SHP77 treated with DMSO at 0.1 percent for 48 hours (cell line): ENCODE measurements at places on chromosomes 12 and 14.

DNA sequence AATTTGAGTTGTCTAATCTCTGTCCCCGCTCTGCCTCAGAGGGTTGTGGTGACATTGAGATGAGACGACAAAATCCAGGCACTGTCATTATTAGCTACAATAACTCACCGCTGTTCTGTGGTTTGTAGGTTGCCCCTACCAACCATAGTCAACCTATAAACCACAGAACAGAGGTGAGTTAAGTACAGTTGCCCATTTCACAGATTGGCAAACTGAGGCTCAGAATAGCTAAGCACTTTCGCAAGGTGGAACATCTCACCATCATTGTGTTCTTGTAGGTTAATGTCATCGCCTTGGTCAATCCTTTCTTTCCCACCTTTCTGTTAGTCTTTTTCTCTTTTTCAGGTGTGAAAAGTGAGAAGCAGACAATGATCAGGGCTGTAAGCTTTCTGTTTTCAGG lies 63.4 kb upstream of the LHX5 start:
- no peak for DNase-seq

DNA sequence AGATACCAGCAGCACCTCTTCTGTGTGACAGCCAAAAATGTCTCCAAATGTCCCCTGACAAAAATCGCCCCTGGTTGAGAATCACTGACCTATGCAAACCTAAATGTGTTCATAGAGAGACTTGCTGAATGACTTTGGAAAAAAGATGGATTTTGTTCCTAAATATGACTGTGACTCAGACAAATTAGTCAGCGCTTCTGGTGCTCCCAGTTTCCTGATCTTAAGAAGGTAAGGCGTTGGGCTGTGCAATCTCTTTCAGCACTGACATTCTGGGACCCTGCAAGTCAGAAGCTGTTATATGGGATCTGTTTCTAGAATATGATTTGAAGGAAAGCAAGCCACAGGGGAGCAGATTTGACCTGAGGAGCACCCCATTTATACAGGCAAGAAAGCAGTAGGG lies 90.6 kb upstream of the PWP1 start:
- DNase-seq: no peak

DNA sequence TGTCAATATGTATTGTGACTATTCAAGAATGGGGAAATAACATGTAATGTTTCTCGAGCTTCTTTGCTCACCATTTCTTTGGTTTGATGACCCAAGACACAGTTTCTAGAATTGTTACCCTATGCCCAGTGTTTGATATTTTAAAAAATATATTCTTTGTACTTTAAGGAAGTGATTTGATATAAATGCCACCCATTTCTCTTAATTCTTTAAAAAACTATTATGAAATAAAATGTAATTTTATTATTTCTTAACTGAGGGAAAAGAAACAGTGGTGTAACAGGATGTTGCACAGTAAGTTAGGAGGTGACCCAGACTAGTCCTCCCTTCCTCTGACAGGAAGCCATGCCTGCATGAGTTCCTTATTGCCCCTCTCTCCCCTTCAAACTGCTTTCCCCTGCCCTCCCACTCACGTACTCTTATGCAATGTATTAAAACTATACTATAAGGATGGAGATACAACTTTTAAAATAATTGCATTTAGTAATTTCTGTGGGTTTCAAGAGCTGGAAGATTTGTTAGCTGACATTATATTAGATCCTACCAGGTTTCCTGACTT lies 279.4 kb downstream of the TMTC2 start:
- DNase-seq: no peak

DNA sequence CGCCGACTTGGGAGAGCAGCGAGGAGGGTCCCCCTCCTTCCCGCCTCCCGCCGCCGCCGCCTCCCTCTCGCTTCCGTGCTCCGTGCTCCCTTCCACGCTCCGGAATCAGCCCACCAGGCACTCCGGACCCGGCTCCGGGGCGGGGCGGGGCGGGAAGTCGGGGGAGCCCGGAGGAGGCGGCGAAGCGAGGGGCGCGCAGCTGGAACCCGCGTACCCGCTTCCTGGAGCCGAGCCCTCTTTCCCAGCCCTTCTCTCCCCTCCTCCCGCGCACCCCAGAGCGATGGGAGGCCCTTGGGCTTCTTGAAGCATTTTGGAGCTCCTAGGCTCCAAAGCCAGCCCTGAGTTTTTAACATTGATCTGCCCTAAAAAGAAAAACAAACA lies at the start of gene SYNDIG1L:
Gene SYNDIG1L, minus strand, starts transcription at position 9 of the 381 bp plus-strand sequence. CDS start 16,466 bp downstream, outside the sequence.
- no peak for DNase-seq

- DNase-seq: no peak
Observed at GRCh38 chr12:19926266-19926665, 442.1 kb upstream of the PDE3A start.

GRCh38 chr12:72271451-72272090 lies 599 bp upstream of the TRHDE start:
- peak; percentile 62 for DNase-seq

DNA sequence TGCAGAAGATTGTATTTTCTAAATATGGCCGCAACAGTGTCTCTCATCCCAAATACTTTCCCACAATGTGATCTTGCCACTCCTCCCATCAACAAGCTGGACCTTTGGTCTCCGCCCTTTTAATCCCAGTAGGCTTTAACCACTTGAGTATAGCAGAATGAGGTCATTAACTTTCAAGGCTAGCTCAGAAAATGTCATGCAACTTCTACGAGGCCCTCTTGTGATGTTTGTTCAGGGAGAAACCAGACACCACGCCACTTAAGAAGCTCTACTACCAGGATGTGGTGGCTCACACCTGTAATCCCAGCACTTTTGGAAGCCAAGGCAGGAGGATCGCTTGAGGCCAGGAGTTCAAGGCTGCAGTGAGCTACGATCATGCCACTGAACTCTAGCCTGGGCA lies 20.1 kb upstream of the OR6J1 start:
- peak; percentile 48 for DNase-seq

DNA sequence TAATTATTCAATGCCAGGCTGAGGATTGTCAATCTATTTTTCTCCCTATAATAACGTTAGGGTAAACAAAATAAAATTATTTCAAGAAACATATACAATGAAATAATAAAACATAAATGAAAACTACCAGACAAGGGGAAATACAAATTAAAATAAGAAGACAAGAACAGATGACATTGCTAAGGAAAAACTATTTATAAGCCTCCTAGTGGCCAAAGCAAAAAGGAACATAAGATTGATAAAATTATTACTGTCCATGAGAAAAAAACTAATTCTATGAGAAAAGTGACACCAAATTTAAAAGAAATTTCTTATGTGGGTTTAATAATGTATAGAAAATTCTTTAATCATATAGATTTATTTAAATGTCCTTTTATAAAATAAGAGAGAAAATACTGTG lies 294.7 kb downstream of the TTC6 start:
- DNase-seq: no peak

- DNase-seq: no peak
Observed at GRCh38 chr14:80978403-80978802, 23.0 kb downstream of the TSHR start.

DNA sequence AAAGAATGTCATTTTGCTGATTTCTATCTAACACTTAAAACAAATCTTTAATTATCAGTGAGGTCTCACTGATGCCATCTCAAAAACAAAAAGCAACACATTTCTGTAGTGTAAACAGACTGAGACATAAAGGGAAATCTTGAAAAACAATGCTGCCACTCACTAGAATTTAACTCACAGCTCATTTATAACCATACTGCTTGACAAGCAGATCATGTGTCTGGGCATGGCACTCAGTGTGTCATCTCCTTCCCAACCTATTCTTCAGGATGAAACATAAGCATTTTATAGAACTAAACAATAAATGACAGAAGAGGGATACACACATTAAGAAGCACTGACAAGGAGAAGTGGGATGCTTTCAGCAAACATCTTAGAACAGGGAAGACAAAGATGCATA lies 22.4 kb downstream of the ATF7 start:
- no peak for DNase-seq

DNA sequence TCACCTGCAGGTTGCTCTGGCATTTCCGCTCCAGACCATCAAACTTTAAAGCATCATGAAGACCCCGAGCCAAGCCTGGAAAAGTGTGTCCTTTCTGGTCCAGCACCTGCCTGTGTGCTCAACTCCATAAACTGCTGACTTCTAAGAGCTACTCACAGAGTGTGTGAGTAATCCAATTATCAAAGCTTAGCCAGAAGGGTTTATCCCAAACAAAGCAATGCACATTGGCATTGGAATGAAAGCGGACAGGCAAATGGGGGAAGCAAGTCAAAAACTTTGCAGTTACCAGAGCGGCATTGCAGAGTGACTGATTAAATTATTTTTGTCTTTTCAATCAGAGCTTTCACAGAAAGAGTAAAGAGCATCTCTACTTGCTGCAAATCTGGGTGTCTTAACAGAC lies 1262.4 kb upstream of the SEL1L start:
- DNase-seq: no peak
